ENCODE measurements at places on chromosomes 1 and 21.

DNA sequence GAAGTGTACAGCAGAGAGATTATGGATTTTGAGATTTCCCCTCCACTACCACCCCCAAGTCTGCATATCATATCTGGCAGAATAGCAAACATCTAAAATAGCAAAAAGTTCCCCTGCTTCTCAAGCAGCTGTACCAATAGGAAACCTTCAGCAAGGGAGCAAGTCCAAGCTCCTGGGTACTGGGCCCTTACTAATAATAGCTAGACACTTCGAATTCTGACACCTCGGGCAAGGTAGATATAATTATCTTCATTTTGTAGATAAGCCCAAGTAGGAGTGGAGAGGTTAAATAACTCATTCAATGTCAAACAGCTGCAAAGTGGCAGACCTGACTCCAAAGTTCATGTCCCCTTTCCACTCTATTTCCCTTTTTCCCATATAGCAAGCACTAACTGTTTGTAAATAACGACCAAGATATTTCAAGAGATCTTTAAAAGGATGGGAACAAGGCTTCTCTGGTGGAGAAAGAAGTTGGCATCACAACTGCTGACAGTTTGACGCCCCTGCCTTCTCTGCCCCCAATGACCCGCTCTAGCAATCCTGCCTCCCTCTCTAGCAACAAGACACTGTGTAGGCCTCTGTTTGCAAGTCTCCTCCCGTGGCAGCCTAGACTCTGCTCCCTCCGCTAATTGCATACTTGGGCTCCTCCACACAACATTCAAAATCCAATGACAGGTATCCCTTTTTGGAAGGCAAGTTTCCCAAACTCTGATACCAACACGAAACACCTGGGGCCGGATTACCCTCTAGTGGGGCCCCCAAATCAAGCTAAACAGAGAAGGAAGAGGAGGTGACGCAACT, 18.7 kb upstream of the ADAR start:
- DNase-seq, result no peak

DNA sequence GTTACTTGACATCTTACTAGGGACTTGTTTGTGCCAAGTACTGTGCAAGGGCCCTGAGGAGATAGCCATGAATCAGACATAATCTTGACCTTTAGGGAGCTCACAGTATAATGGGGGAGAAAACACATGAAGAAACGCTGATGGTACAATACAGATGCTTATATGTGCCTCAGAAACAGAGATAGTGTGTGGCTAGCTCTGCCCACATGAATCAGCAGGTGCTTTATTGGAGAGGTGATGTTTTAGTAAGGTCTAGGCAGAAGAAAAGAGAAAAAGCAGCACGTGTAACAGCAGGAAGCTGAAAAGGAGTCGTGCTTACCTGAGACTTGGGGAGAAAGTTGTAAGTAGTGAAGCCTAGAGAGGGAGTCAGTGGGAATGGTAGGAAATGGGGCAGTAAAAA, 60.6 kb upstream of the LMO4 start:
- no peak for DNase-seq

- DNase-seq, result no peak
These were observed 73.7 kb upstream of the APOBEC4 start for GRCh38 chr1:183726825-183727224.

DNA sequence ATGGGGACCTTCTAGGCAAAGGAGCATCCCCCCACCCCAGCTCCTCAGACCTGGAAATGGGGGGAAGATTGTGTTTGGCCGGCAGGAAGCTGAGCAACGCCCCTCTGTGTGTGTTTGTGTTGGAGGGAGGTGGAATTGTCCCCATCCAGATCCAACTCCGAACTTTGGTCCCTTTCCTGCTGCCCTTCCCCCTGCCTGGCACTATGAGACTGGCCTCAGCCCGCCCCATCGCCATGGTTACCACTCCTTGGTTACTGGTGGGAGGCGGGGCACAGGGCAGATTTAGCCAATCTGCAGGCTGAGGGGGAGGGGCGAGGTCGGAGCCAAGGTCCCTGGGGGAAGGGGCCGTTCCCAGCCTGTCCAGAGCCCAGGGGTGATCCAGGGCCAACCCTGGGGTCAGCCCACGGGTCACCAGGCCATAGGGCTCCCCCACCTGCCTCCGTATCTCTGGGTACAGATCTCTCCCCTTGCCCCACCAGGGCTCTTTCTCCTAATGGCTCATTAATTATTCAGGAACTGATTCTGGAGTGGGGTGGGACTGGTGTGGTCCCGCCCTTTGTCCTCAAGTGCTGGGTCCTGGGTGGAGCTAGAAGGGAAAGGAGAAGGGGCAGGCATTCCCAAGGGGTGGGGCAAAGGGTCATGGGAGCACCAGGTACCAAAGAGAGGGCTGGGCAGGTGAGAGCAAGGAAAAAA, 15.2 kb downstream of the PTPRF start:
- DNase-seq, result no peak

Data from stimulated activated CD8-positive, alpha-beta memory T cell treated with anti-CD3 and anti-CD28 coated beads, Interleukin-7, amount 100 ng/mL, for 48 hours (primary cell).